Activated CD4-positive, alpha-beta T cell treated with anti-CD3 and anti-CD28 coated beads, Interleukin-2, amount 50 U/mL, for 48 hours (primary cell): ENCODE measurements at places on chromosomes 4 and X.

DNA sequence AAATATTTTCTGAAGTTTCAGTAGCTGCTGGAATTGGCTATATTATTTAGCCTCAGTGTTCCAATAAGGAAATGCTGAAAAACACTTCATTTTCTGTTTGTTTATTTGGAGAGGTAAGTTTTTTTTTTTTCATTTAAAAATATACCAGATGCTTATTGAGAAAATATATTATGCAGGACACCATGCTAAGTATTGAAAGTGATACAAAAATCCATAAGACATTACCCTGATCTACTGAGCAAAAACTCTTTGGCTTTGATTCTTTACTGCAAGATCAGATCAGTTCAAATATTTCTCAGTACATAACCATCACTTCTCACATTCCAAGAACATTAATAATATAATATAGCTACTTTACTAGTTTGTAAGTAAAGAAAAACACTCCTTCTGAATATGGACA, 123.4 kb upstream of the PACRGL start:
- no peak for DNase-seq

DNA sequence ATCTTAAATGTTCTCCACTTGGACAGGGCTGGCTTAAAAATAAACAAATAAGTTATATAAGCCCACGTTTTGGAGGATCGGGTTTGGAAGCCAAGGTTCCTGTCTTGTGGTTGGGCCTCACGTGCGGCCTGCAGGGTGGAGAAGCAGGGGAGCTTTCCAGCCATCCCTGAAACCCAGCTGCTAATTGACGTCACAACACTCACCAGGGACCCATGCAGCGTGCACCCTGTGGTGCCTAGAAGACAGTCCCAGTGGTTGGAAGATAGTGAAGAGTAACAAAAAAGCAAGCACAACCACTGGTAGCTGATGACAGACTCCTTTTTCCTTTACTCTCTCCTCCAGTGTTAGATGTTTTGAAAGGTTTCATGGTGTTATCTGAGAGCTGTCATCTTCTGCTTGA, 142.0 kb upstream of the RBPJ start:
- no peak for DNase-seq

DNA sequence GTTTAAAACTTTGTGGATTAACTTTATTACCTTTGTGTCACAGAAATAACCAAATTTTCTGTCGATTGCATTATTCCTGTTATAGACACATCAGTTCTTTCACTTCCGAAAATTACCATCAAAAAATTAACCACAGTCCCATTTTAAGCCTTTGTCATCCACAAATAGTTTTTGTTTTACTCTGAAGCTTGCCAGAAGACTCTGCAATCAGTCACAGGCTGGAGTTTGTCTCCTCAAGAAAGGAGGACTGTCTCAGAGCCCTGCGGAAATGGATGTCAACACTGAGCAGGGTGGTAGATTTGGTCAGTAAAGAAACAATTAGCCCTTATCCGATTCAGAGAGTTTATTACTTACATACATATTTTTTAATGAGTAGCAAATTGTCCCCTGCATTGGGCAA, 20.1 kb upstream of the TCEAL4 start:
- DNase-seq, result no peak

GRCh38 chrX:101386542-101386885, 523 bp upstream of the BTK start:
- no peak for DNase-seq

- no peak for DNase-seq
Observed at GRCh38 chrX:41705680-41706374, 17.1 kb downstream of the GPR34 start.

- no peak for DNase-seq
Observed at GRCh38 chr4:25437926-25438325, 60.9 kb downstream of the ANAPC4 start.

DNA sequence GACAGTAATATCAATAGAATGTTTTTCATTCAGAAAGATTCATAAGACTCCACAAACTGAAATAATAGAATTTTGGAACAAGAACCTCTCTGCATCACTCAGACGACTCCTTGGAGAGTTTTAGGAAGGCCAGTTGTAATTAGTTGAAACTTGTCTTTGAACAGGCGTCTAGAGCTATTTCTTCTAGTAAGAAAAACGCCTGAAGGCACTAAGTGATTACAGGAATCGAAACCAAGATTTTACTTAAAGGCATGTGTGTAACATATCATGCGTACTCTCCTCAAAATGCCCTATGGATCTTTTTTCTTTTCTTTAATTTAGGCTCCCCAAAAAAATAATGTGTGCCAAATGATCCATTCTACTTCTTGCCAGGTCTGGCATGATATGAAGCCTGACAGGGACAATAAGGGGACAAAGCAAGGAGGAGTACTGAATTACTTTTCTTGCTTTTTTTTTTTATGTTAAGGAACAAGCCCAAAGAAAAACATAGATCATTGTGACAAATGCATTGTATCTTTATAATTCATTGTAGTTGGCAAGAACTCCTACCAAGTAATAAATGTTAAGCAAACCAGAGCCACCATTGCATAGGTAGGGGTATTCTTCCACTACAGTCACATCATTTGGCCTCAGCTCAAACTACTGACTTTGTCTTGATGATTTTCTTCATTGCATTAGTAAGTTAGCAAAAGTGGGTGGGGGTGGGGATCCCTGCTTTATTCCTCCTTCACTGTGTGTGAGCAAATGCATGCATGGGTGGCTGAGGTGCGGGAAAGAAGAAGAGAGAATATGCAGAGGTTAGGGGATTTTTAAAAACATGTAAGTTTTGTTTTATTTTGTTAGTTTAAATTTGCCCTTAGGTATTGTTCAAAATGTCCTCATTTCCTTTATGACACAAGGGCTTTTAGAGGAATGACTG, 79.9 kb upstream of the ATOH1 start:
- no peak for DNase-seq

DNA sequence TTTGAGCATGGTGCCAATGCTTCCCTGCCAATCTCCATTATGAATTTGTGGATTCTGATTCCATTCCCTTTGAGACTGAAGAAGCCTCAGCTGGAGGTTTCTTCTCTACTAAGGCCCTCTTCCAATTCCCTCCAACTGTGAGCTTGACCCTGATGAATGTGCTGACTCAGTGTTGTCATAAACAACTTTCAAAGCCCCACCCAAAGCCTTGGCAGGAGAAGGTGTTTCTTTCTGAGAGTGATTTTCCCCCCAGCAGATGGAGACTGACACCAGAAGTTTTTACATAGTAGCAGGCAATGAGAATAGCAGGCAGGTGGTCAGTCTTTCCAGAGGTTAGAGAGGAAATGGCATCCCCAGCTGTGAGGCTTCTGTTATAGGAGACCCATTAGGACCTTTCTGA, 53.1 kb downstream of the OCRL start:
- no peak for DNase-seq

- no peak for DNase-seq
Observed at GRCh38 chr4:92847026-92847425, 543.3 kb downstream of the GRID2 start.

- no peak for DNase-seq
Observed at GRCh38 chr4:135718019-135718418, 1516.4 kb upstream of the PABPC4L start.

- DNase-seq, result no peak
Observed at GRCh38 chr4:62948108-62948507, 1461.1 kb downstream of the TECRL start.

DNA sequence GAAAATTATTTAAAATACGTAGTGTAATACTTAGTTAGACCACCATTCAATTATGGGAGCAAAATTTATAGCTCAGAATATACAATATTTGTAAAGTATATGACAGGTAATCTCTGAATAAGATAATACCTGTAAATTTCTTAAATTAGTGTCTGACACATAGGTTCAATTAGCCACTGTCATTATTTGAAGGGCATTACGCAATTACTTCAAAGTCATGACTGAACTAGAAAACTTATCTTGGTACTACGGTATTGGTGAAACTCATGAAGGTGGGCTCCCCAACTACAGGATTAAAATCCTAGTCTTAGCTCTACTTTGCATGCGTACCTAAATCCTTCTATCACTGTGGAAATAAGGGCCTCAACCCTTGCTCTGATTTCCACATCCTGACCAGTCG, 860.7 kb downstream of the PCDH19 start:
- no peak for DNase-seq

GRCh38 chr4:152039023-152039481, 278.2 kb upstream of the GATB start:
- no peak for DNase-seq

DNA sequence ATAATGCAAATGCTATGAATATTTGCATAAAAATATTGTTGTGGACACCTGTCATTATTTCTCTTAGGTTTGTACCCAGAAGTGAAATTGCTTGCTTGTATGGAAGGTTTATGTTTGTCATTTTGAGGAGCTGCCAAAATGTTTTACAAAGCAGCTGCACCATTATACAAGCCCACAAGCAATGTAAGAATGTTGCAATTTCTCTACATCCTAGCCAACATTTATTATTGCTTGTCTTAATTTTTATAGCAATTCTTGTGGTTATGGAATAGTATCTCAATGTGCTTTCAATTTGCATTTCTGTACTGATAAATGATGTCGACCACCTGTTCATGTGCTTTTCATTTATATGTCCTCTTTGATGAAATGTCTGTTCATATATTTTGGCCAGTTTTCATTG, 18.7 kb upstream of the RBMX start:
- DNase-seq, result no peak

DNA sequence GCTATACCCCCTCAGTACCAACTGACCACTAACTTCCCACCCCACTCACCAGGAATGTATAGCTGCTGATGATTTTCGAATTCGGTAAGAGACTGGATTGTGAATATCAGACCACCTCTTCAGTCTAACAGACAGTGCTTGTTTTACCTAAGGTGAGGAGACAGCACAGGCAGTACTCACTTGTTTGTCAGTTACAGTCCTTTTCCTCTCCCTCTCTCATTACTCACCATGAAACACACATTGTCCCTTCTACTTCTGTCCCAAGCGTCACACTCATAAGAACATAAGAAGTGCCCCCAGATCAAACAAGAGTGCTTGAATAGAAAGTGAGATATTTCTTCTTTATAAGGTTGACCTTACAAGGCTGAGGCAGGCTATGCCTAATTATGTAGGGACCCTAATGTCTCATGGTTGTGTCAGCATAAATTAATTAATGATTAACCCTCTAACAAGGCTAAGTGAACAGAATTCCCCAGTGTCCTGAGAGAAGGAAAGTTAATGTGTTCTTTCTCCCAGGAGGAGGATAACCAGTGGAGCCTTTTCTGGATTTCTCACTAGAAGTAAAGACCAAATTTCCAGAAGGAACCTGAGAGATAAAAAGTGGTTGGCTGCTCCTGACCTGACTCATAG, 32.2 kb downstream of the ZCCHC12 start:
- DNase-seq, result no peak

DNA sequence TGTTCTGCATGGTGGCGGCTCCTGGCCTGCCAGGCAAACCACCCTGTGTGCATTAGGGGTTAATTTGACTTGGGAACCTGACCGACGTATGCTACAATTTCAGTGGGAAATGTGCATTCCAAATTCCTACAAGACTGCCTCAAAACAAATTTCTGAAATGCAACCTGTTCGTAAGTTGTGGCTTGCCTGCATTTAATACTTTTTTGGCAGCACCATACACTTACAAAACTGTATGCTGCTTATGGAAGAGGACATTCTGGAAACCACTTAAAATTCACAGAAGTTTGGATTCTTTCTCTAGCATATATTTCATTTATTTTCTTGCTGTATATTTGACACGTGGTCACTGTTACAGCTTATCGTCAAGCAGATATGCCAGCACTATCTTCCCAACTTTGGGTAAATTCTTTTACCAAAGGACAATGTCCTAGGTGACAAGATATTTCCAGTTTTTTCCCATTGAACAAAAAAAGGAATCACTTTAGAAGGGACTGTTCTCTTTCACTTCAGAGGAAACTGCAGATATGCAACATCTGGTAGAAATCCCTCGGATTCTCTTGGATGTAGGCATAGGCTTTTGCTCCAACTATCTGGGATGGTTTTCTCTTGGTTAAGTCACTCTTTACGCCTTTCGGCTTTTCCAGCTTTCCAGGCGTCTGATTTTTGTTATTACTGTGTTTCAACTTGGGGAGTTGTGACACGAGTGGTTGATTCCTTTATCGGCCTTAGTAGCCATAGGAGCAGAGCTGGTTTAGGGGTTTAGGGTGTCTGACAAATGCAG, 9.7 kb upstream of the TENM3 start:
- no peak for DNase-seq

DNA sequence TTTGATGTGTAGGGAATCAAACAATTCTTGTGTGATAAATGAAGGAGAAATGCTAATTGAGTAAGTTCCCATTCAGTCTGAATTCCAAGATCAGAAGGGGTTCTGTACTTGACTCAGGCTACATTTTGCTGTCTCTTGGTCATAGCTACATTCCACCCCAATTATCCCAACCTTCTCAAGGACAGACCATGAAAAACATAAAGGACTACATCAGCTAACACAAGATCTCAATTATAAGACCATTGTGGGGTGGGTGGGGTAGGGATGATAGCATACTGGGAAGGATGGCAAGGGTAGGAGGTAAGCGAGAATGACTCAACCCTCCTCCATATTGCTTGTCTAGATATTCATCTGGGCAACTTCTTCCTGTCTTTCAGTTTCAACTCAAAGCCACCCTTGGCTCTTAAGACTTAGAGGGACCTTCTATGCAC, 87.4 kb upstream of the ETNPPL start:
- DNase-seq, result no peak

- DNase-seq, result no peak
Observed at GRCh38 chr4:110059556-110060191, 138.7 kb downstream of the ELOVL6 start.

GRCh38 chrX:69014200-69014599, 151.1 kb downstream of the PJA1 start:
- no peak for DNase-seq

- DNase-seq, result no peak
Observed at GRCh38 chr4:41358647-41359421, 102.1 kb downstream of the UCHL1 start.

DNA sequence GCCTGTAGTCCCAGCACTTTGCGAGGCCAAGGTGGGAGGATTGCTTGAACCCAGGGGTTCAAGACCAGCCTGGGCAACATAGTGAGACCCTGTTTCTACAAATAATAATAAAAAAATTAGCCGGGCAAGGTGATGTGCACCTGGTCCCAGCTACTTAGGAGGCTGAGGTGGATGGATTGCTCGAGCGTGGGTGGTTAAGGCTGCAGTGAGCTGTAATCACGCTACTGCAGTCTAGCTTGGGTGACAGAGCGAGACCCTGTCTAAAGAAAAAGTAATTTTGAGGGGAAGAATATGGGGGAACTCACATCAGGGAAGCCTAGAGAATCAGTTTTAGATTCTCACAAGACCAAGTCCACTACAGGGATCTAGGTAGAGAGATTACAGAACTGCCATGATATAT, 28.9 kb upstream of the LCORL start:
- DNase-seq, result no peak

GRCh38 chr4:175326796-175327195, 408.6 kb downstream of the ADAM29 start:
- no peak for DNase-seq
